ENCODE measurements at places on chromosomes 5 and 9. TPM values are rescaled to one million over a fixed set of nuclear protein-coding genes. Genes with fewer than 3 reads are reported as not detected.

LCN12 gene
- total RNA-seq, result 5.4 TPM

BICD2 gene
- total RNA-seq, result 45.1 TPM

TXNDC8 gene
- total RNA-seq, result not detected

TNC gene
- 79.7 TPM for total RNA-seq

MYMK gene
- total RNA-seq, result not detected
